ENCODE measurements at places on chromosomes 3 and 15.
A peak's percentile ranks its signal among the peaks of the same experiment; 100 is the strongest.

DNA sequence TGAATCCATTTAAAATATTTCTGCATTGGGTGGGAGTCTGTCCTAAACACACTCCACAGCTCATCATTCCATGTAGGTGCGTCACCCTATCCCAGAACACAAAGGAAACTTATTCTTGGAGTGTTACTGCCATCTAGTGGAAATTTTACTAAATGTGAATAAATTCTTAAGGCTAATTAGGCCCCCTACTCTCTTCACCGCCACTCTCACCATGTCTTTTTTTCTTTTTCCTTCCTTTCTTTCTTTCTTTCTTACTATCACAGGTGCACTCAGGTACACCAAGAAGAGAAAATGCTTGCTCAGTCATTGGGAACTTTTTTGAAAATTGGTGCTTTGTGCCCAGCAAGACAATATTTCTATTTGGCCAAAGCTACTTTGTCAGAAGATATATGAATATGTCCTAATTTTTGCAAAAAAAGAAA lies 26.4 kb upstream of the ATP8B4 start:
- peak; percentile 63 for DNase-seq

DNA sequence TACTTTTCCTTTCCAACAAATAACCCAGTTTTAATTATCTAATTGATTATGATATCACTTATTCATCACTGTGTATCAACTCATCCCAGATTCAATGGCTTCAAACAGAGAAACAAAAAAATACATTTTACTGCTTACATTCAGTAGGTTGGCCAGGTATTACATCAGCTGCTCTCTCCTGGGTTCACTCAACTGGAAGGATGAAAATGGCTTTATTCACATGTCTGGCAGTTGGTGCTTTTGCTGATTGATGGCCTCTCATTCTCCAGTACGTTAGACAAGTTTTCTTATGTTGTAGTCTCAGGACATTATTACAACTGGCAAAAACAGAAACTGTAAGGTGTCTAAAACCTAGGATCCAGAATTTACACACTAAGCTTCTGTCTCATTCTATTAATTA lies 811.0 kb upstream of the ALCAM start:
- no peak for DNase-seq

- no peak for DNase-seq
Observed at GRCh38 chr3:167814441-167814951, 79.0 kb downstream of the SERPINI1 start.

DNA sequence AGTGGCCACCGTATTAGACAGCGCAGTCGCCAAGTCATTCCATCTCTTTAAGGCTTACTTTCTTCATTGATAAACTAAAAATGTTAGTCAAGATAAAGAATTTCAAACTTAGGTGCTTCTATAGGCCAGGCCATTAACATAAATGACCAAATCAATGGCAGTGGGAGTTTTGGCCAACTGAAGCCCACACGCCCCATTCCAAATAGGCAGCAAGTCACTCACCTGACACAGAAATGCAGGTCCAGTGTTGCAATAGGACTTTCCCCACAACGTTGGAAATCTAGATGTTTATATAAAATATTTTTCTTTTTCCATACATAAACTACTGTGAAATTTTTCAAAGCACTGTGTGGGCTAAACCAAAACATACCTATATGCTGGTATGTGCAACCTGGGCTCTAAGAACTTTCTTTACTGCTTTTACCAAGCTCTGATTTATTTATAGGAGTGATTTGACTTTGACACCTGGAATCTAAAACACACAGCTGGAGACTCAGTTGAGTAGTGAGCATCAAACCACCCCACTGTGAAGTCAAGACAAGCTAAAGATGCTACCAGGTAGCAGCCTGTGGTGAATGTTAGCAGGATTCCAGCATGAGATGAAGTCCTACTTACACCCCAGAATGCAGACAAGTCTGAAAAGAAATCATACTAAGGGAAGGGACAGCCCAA lies 15.1 kb downstream of the GOLIM4 start:
- DNase-seq: peak; percentile 6

- peak; percentile 24 for DNase-seq
Observed at GRCh38 chr15:76968306-76968705, 26.6 kb upstream of the PSTPIP1 start.

DNA sequence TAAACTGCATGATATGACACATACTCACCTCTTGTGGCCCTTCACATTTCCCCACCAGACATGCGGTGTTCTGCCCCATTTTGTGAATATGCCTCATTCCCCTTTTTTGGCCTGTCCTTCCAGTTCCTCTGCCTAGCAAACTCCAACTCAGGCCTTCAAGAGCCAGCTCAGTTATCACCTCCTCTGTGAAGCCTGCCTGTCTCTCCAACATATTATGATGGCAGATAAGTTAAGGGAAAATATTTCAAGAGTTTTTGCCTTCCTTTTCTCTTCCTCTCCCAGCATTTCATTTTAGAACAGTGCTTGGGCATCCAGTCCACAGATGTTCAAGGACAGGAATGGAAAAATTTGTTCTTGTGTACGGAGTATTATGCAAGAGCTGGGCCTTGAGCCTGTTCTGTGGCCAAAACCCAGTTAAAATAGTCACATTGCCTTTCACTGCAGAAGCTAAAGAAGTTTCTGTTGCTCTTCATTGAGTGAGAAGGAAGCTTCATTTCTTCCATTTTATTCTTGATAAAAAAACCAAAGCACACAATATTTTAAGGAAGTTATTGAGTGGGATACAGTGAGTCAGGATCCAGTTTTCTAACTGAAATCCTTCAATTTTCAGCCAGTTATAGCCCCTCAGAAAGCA lies 192.0 kb downstream of the GHSR start:
- no peak for DNase-seq

GRCh38 chr3:4011166-4011565 lies 211.9 kb downstream of the LRRN1 start:
- DNase-seq: no peak

DNA sequence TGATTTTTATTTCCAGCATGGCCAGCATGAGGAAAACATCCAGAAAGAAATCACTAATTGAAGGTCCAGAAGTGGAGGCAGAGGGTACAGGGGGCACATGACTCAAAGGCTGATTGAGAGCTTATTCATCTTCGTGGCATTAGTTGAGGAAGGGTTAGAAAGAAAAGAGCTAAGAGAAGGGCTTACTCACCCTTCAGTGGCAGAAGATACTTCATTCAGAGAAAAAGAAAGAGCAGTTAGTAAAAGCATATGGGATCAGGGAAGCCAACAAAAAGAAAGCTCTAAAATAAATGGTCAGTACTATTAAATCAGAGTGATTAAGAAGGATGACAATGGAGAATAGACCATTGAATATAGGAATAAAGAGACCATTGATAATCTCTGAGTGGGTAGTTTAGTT lies 25.2 kb downstream of the GAP43 start:
- DNase-seq: peak; percentile 34

GRCh38 chr3:130820976-130821375 lies 72.9 kb upstream of the ATP2C1 start:
- DNase-seq: peak; percentile 83

DNA sequence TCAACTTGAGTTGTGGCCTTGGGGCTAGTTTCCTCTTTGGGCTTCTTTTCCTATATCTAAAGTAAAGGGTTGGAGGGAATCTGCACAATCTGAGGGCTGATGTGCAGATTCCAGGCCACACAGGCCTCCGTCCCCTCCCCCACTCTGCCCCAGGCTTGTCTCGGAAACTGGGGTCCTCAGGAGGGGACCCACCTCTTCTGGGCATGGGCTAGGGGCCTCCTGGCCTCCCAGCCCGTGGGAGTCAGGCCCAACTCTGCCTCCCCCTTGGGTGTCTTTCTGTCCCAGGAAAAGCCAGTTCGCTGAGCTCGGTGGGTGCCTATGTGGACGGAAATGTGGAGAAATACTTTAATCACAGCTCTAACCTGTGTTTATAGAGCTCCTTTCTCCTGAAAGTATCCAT lies 4.8 kb downstream of the SMAD6 start:
- DNase-seq: no peak

GRCh38 chr3:184261270-184261853 lies at the start of gene CAMK2N2:
TSS of gene CAMK2N2 (minus strand) at chr3:184261553. CDS start at chr3:184261285, 268 bp downstream.
- peak; percentile 70 for DNase-seq

DNA sequence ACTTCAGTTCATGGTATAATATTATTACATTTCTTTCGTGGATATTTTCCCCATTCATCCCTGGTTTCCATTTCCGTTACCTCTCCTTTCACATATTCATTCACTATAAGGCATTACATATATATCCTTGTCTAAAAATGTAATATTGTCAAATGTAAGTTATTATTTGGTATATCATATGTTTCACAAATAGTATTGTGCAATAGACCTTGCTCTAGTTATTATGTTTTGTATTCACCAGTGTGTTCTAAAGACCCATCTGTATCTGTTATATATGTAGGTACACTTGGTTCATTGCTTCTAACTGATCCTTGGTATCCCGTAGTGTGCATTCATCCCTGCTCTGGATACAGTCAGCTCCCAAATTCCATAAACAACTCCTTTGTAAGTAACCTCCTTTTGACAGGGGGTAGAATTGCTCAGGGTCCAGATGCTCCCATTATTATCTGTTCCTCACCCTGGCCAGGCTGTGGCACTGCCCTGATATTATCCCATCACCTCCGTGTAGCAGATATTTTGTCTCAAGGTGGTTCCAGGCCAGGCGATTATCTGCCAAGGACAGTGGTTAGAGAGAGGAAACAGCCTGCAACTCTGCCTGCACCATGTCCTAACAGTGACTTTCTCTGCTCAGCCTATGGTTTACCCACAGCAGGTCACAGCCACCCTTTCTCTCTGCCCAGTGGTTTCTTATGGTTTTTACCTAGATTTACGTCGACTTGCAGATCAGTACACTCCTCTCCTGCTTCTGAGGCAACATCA lies 29.2 kb downstream of the PAQR9 start:
- no peak for DNase-seq

DNA sequence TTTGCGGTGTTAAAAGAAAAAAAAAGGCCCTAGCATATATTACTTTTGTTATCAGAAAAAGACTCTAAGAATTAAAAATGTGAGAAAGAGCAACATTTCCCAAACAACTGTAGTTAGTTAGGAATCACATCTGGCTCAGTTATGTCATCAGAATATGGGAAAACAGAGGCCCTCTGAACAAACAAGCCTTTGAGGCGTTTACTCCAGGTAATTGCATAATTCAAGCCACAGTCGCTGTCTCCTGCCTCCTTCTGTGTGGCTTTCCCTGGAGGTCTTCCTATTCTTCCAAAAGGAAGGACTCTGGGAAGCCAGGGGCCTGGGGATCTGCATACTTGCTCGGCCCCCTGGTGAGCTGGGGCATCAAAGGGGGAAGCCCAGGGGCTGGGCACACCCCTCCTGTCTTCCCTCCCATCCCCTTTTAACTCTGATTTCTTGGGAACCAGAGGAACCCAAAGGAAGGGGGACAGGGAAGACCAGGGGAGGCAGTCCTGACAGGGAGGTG lies 3.7 kb upstream of the FAM107A start:
- DNase-seq: no peak

DNA sequence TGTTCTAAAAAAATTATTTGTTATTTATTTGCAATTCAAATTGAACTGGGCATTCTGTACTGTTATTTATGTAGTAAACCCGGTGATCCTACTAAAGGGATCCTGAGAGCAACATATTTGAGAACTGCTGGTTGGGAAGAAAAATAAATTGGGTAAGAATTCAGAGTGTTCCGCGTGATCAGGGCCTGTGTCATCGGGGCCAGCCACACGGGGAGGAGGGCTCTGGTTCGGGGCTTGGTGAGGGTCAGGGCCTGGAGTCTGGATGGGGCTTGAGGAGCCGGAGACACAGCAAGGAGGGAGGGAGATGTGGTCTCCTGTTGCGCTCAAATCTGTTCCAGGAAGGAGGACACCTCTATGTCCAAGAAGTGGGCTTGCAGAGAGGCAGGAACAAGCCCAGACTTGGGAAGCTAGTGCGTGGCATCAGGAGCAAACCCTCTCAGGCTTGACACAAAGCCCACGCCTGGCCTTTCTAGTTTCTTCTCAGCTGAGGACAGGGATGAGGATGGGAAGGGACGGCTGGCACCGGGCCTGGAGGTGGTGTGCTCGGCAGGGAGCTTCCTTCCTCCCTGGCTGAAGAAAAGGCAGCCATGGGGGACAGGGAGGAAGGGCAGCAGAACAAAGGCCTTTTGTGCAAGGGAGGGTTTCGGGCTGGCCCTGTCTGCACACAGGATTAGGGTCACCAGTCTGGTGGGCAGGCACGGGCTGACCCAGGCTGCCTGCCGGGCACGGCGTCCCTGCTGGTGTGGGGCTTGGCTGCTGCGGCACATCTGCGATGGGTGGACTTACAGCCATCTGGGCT lies 22.9 kb upstream of the FBLN2 start:
- DNase-seq: peak; percentile 61

GRCh38 chr15:83846847-83847246 lies 192.9 kb downstream of the ADAMTSL3 start:
- peak; percentile 45 for DNase-seq

DNA sequence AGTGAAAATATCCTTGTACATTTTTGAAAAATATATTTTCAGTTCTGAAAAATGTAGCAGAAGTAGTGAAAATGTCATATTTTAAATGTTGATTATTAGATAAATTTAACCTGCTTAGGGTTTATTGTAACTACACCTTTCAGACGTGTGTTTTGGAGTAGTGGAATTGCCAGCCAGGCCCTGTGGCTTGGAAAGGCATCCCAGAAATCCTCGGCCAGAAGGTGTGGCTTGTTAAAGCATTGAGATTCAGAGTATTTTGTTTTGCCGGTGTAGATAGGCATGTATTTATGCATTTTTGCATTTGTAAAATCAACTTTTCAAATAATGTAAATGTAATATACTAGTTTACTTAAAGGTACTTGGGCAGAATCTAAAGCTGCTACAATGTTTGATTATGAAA lies 7.0 kb downstream of the EBLN2 start:
- DNase-seq: no peak

DNA sequence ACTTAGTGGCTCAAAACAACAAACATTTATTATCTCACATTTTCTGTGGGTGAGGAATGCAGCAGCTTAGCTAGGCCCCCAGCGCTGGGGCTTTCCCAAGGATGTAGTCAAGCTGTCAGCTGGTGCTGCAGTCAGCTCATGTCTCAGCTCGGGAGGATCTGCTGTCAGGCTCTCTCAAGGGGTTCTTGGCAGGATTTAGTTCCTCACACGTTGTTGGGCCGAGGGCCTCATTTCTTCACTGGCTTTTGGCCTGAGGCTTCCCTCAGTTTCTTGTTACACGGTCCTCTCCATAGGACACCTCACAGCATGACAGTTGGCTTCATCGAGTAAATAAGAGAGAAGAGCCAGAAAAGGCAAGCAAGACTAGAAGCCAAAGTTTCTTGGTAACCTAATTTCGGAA lies 13.7 kb upstream of the U2SURP start:
- DNase-seq: peak; percentile 39

- no peak for DNase-seq
Observed at GRCh38 chr15:29589416-29589815, 232.9 kb downstream of the TJP1 start.

GRCh38 chr3:126118591-126118990 lies 34.7 kb upstream of the SLC41A3 start:
- no peak for DNase-seq

GRCh38 chr3:33394403-33395054 lies 45.7 kb downstream of the UBP1 start:
- DNase-seq: no peak

Data from mammary epithelial cell (primary cell).